RPMI7951 (cell line): ENCODE measurements at places on chromosomes 3 and 15. TPM values are rescaled to one million over a fixed set of nuclear protein-coding genes. Genes with fewer than 3 reads are reported as not detected.

IL17RB gene
- total RNA-seq: not detected in 2 replicates

SLC22A14 gene
- 0.12 and 0.20 TPM in 2 replicates for total RNA-seq

LYSMD2 gene
- 16.7 and 17.5 TPM in 2 replicates for total RNA-seq

ITIH1 gene
- total RNA-seq: not detected in 2 replicates
